ENCODE measurements at places on chromosomes 2 and 18.

GRCh38 chr18:26655525-26656430, 107.4 kb upstream of the KCTD1 start:
- DNase-seq, result no peak

GRCh38 chr2:18883616-18884456, 294.5 kb upstream of the NT5C1B start:
- no peak for DNase-seq

DNA sequence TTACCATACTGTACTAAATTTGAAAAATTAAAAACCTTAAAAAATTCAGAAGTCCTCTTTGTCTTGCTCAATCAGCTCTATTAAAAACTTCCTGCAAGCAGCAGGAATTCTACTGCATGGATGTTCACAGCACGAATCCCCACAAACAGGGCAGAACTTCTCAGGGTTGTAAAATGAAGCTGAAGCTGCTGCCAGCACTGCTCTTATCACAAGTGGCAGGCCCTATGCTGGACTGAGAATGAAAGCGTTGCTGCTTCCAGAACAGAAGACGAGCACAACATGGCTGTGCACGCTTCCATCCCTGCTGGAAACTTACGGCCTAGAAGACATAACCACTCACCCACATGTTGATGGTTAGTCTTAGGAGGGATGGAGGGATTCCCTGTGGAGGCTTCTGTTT, 134.0 kb downstream of the RAB3GAP1 start:
- no peak for DNase-seq

DNA sequence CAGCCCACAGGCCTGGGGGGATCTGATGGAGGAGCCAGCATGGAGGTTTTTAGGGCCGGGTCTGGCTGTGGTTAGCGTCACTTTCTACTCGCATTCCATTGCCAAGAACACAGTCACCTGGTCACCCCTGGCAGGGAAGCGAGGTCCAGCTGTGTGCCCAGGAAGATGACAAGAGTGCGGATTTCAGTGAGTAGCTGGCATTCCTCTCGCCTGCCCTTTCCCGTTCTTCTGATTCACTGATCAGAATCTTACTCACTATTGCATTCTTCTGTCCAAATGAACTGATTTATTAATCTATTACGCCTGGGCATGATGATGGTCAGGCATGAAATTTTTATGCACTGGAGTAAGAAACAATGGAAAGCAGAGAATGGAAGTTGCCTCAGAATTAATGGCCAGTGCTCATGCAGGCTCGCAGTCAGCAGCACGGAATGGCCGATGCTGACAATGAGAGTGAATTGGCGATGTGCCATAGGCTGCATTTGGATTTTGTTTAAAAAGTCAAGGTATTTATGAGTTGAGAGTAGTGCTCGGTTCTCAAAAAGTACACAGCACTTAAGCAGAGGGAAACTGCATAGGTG, 76.4 kb upstream of the MGAT5 start:
- no peak for DNase-seq

- DNase-seq, result no peak
These were observed 954 bp upstream of the CTDSP1 start for GRCh38 chr2:218398437-218399390.

DNA sequence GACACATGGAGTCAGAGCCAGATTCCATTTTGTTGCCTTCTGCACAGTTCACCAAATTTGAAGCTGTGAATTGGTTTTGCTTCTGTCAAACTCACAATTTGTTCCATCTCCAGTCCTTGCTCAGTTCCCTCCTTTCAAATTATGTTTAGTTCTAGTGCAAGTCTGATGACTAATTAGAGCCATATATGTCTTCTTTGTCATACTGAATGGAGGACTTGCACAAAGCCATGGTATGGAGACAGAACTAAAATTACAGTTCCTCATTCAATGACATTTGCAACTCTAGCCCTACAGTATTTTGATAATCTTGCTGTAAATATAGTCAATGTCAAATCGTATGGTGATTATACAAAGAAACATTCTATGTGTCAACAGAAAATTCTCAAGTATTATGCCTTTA, 936.9 kb upstream of the CELF4 start:
- no peak for DNase-seq

GRCh38 chr2:3100386-3100785, 277.2 kb downstream of the EIPR1 start:
- DNase-seq, result no peak

DNA sequence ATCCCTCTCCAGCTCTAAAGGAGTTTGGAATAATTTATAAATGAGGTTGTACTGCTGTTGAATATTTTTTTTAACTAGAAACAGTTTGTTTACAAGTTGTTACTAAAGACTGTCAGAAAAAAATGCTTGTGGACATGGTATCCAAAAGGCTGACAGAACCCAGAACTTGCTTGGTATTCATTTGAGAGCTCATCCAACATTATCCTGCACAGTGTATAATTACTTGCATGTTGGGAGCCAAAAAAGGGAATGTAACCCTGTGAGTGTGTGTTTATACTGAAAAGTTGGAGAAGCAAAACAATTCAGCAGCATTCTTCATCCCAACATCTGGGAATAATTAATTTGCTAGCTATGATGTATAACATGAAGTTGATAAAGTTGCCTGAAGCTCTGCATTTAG, 42.1 kb upstream of the EHBP1 start:
- DNase-seq, result no peak

Measured in activated naive CD4-positive, alpha-beta T cell (primary cell).